ENCODE measurements at places on chromosomes 16 and 17.
A peak's percentile ranks its signal among the peaks of the same experiment; 100 is the strongest.

DNA sequence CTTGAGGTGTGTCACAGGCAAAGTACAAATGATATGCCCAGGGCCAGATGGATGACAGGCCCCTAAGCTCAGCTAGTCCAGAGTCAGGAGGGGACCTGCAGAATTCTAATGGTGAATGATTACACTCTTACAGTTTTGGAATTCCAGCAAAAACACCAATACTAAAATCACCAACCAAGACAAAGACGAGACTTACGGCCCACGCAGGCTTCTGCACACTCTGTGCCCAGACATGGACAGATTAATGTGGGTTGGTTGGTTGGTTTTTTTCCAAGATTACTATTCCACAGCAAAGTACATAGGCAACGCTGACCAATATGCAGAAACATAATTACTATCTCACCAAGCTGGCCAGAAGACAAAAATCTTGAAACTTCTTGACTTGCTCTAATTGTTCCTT is 9.7 kb downstream of the ADCY9 start:
- DNase-seq = no peak

DNA sequence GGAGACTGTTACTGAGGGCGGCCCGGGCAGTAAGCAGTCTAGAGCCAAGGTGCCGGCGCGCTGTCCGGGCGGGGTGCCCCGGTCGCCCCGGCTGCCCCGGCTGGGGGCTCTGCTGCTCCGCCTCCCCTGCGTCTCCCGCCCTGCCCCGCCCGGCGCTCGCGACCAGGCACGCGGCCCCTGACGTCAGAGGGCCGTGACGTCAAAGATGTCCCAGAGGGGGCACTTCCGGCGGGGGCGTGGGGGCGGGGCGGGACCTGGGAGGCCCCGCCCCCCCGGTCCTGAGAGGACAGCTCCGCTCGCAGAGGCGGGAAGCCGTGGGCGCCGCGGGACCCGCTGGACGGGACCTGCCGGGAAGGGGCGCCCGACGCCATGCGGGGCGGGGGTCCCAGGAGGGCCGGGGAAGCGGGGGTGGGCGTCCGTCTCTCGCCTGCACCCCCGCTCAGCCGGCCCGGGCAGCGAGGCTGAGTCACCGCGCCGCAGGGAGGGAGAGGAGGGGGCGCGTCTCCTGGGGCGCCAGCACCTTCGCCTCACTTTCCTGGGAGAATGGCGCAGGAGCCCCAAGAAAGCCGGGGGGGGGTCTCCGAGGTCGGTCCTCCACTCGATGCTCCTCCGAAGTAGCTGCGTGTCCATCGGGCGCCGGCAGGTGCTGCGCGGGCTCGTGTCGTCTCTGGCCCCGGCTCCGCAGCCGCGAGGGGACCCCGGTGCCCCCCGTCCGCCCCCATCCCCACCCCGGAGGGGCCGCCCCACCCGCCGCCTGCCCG is 4.4 kb upstream of the HIC1 start:
- no peak for DNase-seq

GRCh38 chr16:57646388-57647039 is 18.1 kb downstream of the ADGRG1 start:
- DNase-seq = no peak

DNA sequence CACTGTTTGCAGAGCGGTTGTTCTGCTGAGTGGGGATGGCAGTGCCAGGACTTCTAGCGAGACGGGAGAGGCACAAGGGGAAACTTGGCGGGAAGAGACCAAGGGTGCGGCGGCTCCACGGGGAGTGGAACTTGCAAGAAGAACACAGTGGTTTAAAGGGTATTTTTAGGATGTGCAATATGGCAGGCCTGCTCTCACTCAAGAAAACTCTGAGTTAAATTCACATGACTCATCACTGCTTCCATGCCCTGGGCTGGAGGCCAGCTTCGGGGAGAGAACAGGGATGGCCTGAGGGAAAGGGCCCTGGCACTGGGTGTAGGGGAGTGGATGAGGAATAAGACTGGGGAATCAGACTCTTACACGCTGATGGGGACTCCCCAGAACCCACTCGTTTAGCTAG is 13.3 kb upstream of the CD300LD start:
- no peak for DNase-seq

- DNase-seq = no peak
Observed at GRCh38 chr17:43702637-43703036, 40.9 kb upstream of the MEOX1 start.

GRCh38 chr16:10999300-10999699 is 54.9 kb downstream of the CLEC16A start:
- DNase-seq = no peak

DNA sequence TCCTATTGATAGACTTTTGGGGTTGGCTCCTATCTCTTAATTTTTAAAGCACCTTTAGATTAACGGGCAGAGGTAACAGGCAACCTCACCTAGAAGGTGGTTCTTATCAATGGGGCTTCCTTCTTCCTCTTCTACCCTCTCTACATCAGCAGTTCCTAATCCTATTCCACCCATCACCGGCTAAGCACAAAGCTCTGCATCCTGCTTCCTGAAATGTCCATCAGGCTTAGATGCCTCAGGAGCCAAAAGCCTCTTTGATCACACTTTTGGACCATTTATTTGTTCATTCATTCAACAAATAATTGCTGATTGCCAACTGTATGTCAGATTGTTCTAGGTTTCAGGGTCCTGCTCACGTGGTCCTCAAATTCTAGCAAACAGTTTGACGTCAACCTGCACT is 586.0 kb downstream of the TOX3 start:
- no peak for DNase-seq

DNA sequence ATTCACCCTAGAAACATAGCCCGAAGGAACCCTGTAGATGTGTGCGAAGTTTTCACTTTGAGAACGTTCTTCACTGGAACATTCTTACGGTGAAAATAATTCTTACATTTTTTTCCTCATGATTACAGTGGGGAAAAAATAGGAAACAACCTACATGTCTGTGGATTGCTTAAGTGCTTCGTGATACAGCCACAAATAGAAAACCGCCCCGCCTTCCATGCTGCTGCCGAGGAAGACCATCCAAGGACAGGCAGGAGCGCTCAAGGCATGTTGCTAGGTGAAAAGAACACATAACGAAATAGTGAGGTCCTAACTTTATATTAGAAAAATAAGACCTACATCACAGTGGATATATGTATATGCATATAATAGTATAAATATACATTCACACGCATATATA is 78.8 kb downstream of the BMERB1 start:
- DNase-seq = no peak

DNA sequence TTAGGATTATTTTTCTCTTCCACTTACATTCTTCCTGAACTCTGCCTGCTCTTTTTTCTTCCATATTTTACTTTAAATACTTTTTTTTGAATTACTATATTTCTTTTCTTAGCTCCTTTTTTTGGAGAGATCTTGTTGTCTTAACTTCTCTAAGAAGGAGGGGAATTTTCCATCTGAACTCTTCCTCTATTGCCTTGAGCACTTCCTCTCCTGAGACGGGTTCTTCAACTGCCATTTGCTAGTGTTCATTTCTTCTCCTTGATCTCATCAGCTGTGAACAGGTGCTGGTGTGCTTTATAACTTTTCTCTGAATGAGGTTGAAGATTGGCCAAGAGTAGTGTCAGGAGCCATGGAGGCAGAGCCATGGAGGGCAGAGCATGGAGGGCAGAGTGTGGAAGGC is 15.1 kb upstream of the CD300LD start:
- DNase-seq = no peak

DNA sequence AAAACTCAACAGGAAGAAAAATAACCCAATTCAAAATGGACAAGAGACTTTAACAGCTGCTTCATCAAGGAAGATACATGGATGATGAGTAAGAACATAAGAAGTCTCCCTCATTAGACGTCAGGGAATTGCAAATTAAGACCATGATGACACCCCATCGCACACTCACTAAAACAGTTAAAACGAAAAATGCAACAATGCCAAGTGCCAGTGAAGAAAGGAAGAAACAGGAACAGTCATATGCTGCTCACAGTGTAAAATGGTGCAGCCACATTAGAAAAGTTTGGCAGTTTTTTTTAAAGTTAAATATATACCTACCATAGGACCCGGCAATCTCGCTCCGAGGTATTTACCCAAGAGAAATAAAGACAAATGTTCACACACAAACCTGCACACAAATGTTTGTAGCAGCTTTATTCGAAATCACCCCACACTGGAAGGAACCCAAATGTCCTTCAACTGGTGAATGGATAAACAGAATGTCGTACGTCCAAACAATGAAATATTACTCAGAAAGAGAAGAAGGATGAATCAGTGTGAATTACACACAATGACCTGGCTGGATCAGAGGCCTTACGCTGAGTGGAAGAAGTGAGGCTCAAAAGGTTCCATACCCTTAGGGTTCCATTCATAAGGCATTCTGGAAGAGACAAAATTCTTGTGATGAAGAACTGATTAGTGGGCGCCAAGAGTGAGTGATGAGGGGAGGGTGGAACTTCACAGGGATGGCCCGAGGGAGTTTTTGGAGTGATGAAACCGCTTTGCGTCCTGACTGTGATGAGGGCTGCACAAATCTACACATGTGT is 110.3 kb downstream of the C16orf95 start:
- no peak for DNase-seq

DNA sequence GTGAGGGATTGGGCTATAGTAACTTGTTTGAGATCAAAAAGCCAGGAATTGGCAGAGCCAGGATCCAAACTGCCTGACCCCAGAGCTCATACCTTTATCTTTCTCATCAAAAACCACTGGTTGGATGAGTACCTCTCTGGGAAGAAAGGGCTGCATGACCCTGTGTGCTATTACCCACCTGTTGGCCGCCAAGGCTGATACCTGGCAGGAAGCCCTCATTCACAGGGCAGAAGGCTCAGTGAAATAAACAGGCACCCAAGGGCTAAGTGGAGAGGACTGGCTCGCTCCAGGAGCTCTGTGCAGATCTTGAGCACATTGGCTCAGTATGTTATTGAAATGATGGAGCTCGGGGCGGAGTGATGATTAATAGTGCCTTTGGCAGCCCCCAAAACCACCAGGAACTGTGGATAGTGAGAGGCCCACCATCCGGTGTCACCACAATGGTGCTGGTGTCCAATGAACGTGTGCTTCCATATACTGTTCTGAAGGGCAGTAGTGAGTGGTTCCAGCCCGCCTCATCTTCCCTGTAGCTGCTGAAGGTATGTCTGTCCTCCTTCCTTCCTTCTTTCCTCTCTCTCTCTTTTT is 197.6 kb downstream of the MSI2 start:
- no peak for DNase-seq

DNA sequence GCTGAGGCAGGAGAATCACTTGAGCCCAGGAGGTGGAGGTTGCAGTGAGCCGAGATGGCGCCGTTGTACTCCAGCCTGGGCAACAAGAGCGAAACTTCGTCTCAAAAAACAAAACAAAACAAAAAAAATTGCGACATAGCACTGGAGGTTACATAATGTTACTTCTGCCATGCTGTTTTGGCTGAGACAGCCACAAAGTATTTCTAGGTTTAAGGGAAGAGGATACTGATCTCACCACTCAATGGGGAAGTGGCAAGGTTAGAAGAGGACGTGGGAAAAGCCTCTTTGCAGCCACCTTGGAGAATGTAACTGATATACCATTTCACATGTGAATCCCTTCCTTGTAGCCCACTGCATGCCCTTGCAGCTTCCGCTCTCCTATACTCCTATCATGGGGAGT is 131.2 kb upstream of the NLRP1 start:
- no peak for DNase-seq

- DNase-seq = no peak
Observed at GRCh38 chr16:704552-705380, 835 bp downstream of the FBXL16 start.

DNA sequence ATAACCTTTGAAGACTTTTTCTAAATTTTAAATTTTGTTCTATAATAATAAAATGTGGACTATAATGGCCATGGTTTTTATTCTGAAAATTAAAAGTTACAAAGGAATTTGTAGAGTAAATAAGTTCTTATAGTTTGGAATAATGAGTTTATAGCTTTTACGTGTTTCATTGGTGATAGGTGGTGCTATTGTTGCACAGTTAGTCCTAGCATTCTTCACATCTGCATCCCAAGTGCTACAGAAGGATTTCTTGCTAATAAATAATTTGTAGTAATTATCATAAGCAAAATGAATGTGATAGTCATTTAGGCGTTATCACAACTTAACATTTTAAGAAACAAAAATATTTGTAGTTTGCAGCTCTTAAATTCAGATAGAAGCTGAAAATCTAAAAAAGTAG is 67.9 kb downstream of the BCAS3 start:
- no peak for DNase-seq

DNA sequence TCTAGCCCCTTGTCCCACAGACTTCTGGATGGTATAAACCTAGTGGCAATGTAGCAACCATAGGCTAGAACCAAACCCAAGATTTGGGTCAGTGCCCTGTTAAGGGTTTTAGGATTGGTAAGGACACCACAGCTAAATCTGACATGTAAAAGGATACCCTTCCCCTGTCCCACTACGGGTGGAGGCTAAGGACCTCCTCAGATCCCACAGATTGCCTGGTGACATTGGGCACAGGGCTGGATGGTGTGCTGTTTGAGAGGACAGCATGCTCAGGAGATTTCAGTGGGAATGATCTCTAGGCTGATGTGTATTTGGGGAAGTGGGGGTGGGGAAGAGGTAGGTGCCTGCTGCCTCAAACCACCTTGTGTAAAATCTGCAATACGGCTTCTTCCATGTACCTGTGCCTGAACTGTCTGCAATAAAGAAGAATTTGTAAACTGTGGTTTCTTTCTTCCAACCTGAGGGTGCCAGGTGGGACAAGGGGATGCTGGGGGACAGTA is 671 bp upstream of the EDC4 start:
- no peak for DNase-seq

GRCh38 chr17:34140006-34140405 is 115.1 kb upstream of the CCL2 start:
- no peak for DNase-seq

- DNase-seq = no peak
Observed at GRCh38 chr16:54320697-54321340, 34.2 kb upstream of the IRX3 start.

DNA sequence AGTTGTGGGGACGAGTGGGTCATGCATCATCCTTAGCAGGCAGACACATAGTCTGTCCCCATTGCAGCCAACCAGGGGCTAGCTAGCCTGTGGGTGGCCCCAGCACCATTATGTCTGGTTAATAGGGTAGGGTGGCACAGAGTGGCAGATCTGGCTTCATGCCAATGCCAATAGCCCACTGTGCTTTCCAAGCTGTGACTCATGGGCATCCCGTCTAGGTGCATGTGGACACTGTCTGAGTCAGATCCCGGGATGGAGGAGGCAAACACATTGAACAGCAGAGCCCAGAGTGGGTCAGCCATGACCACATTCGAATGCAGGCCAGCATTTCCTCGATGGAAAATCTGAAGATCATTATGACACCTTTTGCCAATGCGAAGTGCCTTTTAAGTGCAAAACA is 2.5 kb downstream of the HS3ST2 start:
- DNase-seq = no peak

DNA sequence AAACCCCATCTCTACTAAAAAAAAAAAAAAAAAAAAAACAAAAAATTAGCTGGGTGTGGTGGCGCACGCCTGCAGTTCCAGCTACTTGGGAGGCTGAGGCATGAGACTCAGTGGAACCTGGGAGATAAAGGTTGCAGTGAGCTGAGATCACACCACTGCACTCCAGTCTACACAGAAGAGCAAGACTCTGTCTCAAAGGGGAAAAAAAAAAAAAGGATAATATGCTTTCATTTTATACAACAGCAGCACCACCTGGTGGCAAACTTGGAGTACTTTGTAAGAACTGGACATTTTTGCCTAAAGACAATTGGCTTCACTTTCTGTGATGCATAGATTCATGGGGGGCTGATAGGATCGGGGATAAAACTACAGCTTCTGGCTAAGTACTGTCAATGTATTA is 8.5 kb downstream of the CHTF8 start:
- peak; percentile 47 for DNase-seq

GRCh38 chr16:29644973-29645693 is 17.9 kb upstream of the SPN start:
- no peak for DNase-seq
